ENCODE measurements at places on chromosomes 7 and 10.
A peak's percentile ranks its signal among the peaks of the same experiment; 100 is the strongest.

DNA sequence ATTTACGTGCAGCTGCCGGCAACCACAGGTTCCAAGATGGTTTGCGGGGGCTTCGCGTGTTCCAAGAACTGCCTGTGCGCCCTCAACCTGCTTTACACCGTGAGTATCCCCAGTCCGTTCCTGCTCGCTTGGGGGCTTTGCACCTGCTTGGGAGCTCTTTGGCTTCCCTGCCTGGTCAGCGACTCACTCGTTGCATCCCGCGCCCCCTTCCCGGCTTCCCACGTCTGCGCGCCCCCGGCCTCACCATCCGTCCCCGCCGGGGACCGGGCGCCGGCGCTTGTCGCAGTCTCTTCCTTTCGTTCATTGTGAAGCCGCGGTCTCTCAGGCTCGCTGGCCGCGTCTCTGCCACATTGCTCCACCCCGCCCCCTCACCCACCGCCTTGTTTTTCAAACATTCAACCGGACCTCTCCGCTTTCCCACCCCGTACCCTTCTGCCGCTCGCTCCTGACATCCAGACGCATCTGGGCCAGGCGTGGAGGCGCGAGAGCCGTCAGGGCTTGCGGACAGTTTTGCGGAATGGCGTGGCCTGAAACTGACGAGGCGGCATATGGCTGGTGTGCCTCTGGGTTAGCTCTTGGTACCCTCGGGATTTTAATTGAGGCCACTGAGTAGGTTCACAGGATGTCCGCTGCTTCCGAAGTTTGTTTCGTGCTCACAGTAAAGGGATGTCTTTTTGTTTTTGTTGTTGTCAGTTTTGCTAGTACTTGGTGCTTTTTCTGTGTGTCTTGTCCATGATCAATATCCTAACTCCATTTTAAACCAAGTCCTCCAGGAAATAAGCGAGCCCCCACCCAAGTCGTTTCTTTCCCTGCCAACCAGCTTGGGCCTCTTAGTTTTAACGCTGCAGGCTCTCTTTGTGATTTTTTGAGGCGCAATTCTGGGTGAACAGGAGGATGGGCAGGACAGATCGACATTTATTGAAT lies 639 bp downstream of the TSPAN13 start:
- DNase-seq, result peak; percentile 63

DNA sequence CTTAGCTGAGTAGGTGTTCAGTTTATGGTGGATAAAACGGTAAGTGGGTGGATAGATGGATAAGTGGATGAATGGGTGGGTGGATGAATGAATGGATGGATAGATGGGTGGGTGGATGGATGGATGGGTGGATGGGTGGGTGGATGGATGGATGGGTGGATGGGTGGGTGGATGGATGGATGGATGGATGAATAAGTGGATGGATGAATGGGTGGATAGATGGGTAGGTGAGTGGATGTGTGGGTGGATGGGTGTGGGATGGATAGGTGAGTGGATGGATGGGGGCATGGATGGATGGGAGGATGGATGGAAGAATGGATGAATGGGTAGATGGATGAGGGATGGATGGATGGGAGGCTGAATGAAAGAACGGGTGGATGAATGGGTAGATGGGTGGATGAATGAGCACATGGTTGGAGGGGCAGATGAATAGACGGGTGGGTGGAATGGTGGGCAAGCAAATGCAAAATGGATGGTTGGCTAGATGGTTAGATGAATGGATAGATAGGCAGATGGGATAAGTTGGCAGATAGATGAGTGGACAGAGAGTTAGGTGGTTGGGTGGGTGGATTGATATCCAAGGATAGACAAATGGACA lies 25.7 kb downstream of the ELN start:
- no peak for DNase-seq

- DNase-seq, result no peak
Observed at GRCh38 chr7:8115547-8116402, 146.2 kb downstream of the ICA1 start.

DNA sequence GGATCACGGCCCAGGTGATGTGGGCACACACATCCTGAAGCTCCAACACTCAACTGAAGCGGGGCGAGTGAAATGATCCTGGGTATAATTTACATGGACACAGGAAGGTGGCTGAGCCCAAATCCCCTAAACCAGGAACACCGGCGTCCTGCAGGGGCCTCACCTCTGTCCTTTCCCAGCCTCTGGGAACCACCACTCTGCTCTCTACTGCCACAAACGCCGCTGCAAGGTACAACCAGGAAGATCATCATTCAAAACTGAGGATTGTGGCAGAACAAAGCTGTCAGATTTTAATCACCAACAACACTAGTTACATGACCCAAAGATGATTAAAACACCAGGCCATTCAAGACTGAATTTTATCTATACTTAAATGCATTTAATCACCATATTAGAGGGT lies 104.0 kb downstream of the DIP2C start:
- no peak for DNase-seq

- no peak for DNase-seq
Observed at GRCh38 chr7:2069472-2069860, 163.3 kb downstream of the MAD1L1 start.

DNA sequence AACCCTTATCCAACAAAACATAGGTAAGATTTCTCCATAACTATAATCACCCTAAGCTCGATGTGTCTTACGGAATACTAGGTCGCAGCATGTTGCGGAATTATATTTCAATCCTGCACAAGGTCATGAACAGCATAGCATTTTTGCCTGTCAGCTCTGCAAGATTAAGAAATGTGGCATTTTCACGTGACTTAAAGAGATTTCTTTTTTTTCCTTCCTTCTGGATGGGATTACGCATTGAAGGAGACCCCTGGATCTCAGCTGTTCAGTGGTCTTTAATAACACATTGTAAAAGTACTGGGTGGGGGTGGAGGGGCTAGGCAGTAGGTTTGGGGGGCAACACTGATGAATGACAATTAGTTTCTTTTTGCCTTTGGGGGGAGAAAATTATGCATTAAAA lies 106.7 kb downstream of the CUBN start:
- DNase-seq, result no peak

DNA sequence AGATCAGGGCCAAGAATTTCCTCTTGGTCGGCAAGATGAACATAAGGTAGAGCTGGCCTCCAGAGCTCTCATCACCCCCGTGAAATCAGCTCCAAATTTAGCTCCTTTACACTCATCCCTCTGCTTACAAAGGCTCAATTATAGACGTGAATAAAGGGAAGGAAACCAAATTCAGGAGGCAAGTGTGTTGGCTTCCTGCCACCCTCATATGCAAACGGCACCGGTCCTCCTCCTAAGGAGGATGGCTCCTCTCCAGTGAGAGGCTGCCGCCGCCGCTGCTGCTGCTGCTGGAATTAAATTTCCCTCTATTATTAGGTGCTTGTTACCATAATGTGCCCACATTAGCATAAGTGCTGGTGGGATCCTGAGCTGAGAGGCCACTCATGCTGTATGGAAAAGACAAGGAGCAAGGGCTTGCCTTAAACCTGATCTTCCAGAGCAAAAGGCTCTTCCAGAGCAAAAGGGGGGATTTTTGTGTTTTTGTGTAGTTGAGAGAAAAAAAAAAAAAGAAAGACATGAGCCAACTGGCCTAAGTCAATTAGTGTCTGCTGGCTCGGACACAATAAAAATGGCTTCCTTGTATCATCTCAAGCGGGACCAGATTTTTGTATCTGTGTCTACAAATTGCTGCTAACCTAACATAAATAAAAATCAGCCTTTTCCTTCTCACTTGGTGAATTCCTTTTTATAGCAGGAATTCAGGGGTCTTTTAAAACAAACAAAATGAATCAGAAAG lies 68.4 kb downstream of the CDHR3 start:
- DNase-seq, result peak; percentile 14

- no peak for DNase-seq
Observed at GRCh38 chr10:47195274-47195885, 104.6 kb upstream of the GDF10 start.

DNA sequence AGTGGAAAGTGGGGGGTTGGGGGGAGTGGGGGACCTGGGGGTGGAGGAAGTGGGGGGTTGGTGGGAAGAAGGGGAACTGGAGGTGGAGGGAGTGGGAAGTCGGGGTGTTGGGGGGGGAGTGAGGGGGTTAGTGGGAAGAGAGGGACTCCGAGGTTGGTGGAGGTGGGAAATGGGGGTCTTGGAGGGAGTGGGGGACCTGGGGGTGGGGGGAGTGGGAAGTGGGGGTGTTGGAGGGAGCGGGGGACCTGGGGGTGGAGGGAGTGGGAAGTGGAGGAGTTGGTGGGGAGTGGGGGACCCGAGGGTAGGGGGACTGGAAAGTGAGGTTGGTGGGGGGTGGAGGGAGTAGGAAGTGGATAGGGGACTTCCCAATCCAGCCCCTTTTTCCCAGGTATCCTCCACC lies 906 bp upstream of the MMD2 start:
- no peak for DNase-seq

DNA sequence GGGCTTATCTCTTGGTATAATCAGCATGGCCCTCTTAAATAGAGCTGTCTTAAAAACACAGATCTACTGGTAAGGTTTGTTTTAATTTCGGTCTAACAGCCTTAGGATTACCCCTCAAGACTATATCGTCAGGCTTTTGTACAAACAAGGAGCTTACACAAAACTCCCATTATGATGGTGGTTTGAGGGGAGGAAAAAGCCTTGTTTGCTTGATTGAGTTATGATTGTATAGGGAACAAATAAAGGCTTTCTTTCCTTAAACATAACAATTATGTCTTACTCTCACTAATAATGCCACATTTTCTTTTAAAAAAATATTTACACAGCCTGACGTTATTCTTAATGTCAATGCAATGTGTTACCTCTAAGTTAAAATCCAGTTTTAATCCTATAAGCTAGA lies 188.8 kb upstream of the TCF7L2 start:
- no peak for DNase-seq

DNA sequence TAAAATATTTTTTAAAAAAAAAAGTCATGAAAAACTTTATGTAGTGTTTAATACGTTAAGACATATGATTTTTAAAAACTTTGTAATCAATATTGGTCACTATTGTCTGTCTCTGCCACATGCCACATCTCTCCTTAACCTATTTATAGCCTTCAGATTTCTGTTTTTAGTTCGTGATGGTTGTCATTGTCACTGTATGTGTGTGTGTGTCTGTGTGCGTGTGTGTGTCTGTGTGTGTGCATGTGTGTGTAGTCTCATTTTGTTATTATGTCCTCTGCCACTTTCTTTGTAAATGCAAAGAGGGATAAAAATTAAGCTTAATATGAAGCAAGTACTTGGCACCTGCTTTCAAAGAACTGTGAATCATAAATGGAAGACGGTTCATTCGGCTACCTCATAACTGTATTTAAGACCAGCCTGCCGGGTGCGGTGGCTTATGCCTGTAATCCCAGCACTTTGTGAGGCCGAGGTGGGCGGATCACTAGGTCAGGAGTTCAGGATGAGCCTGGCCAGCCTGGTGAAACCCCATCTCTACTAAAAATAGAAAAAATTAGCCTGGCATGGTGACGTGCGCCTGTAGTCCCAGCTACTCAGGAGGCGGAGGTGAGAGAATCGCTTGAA lies 354.0 kb downstream of the ARL4A start:
- no peak for DNase-seq

DNA sequence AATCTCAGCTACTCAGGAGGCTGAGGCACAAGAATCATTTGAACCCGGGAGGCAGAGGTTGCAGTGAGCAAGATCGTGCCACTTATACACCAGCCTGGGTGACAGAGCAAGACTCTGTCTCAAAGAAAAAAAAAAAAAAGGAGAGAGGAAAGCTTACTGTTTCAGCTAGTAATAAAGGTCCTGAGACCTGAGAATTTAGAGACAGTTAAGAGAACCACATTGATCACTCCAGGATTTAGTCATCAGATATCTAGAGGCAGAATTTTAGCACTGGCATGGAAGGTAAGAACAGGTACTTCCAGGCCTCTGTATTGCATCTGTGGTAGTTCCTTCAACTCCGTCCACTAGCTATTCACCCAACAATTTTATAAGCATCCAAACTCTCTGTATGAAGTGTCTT lies 7.8 kb downstream of the COG5 start:
- DNase-seq, result no peak

GRCh38 chr7:157011333-157012112 lies 1.1 kb upstream of the MNX1 start:
- DNase-seq, result no peak

DNA sequence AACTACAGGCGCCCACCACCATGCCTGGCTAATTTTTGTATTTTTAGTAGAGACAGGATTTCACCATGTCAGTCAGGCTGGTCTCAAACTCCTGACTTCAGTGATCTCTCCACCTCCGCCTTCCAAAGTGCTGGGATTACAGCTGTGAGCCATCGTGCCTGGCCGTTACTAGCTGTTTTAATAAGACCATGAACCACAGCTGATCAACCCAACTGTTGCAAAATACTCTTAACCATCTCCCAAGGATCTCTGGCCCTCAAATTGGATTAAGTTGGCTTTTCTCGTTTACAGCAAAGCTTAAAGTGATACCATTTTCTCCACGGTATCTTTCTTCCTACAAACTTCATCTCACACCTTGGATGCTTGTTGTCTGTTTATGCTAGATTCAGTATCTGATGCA lies 18.3 kb downstream of the ZFAND2A start:
- no peak for DNase-seq

- no peak for DNase-seq
Observed at GRCh38 chr7:23404546-23405239, 65.6 kb downstream of the IGF2BP3 start.

- DNase-seq, result peak; percentile 1
Observed at GRCh38 chr10:47381427-47382379, 2.4 kb downstream of the ZNF488 start.

GRCh38 chr7:106069471-106070200 lies 42.5 kb downstream of the SYPL1 start:
- DNase-seq, result no peak

Data from endothelial cell (in vitro differentiated cells).